ENCODE measurements at places on chromosomes 7 and 10. TPM values are rescaled to one million over a fixed set of nuclear protein-coding genes. Genes with fewer than 3 reads are reported as not detected.

STEAP1 gene
- 8.2 TPM for total RNA-seq

ZNF804B gene
- total RNA-seq: not detected

CLCN1 gene
- total RNA-seq: not detected

CYP3A7 gene
- 0.21 TPM for total RNA-seq

CHN2 gene
- total RNA-seq: 14.2 TPM

SGMS1 gene
- total RNA-seq: 72.3 TPM

CDK1 gene
- total RNA-seq: 4.3 TPM

CALHM1 gene
- total RNA-seq: 0.15 TPM

Data from lower lobe of right lung (tissue), 2 donors.